ENCODE measurements at places on chromosomes 12 and 14. TPM values are rescaled to one million over a fixed set of nuclear protein-coding genes. Genes with fewer than 3 reads are reported as not detected.

The PLEKHG7 gene
- total RNA-seq, result not detected

The CNTN1 gene
- total RNA-seq, result 1.8 TPM

The KRT79 gene
- total RNA-seq, result not detected

The FOXN4 gene
- total RNA-seq, result not detected

The XRCC3 gene
- 7.2 TPM for total RNA-seq

The MYO1A gene
- 0.53 TPM for total RNA-seq

The CIT gene
- total RNA-seq, result 12.3 TPM

The KLHL33 gene
- 0.03 TPM for total RNA-seq

The SDS gene
- not detected for total RNA-seq

The SPIC gene
- not detected for total RNA-seq

The RPS6KL1 gene
- 0.43 TPM for total RNA-seq

The C1S gene
- 339 TPM for total RNA-seq

The GPRC5A gene
- total RNA-seq, result 56.1 TPM

The USP44 gene
- 0.69 TPM for total RNA-seq

The VRTN gene
- not detected for total RNA-seq

The PLEKHD1 gene
- total RNA-seq, result 0.07 TPM

The TAS2R8 gene
- not detected for total RNA-seq

The CHGA gene
- not detected for total RNA-seq

The NTF3 gene
- 3.1 TPM for total RNA-seq

The KERA gene
- not detected for total RNA-seq

The TMPRSS12 gene
- not detected for total RNA-seq

The ANKS1B gene
- total RNA-seq, result 1.9 TPM

The ARHGAP9 gene
- 0.33 TPM for total RNA-seq

The LALBA gene
- total RNA-seq, result not detected

The CLEC9A gene
- not detected for total RNA-seq
